A549 treated with CpdA at 1 μM for 4 hours (cell line): ENCODE measurements at places on chromosomes 2 and 18. TPM values are rescaled to one million over a fixed set of nuclear protein-coding genes. Genes with fewer than 3 reads are reported as not detected.

The CNDP1 gene
- total RNA-seq, result not detected in 5 replicates

The CFAP65 gene
- 0.10 to 0.34 TPM (median 0.14 TPM) in 5 replicates for total RNA-seq

The COL4A4 gene
- total RNA-seq, result 0.68 to 1.7 TPM (median 1.4 TPM) in 5 replicates

The UNC50 gene
- total RNA-seq, result 44.5 to 48.3 TPM (median 47.4 TPM) in 5 replicates

The CCL20 gene
- total RNA-seq, result 1.8 to 4.4 TPM (median 2.7 TPM) in 5 replicates

The COLEC12 gene
- 0.03 to 0.07 TPM (median 0.06 TPM) in 3 of 5 replicates, not detected in the others for total RNA-seq

The FMNL2 gene
- 28.1 to 32.7 TPM (median 30.8 TPM) in 5 replicates for total RNA-seq

The LMAN1 gene
- total RNA-seq, result 28.7 to 49.7 TPM (median 31.9 TPM) in 5 replicates

The PROM2 gene
- total RNA-seq, result 0.15 TPM in 1 of 5 replicates, not detected in the others

The CNTNAP5 gene
- total RNA-seq, result not detected in 5 replicates

The BCL2L11 gene
- 6.2 to 11.4 TPM (median 9.0 TPM) in 5 replicates for total RNA-seq

The XDH gene
- total RNA-seq, result 1.1 to 1.7 TPM (median 1.2 TPM) in 5 replicates

The HOXD12 gene
- not detected in 5 replicates for total RNA-seq

The NRP2 gene
- 90.6 to 172 TPM (median 147 TPM) in 5 replicates for total RNA-seq

The FN1 gene
- 143 to 233 TPM (median 162 TPM) in 5 replicates for total RNA-seq

The HK2 gene
- 1.0 to 2.1 TPM (median 1.1 TPM) in 5 replicates for total RNA-seq

The CXCR4 gene
- total RNA-seq, result 0.41 to 1.0 TPM (median 0.55 TPM) in 5 replicates

The CNRIP1 gene
- 1.8 to 3.1 TPM (median 2.3 TPM) in 5 replicates for total RNA-seq

The TMEM182 gene
- total RNA-seq, result 3.1 to 6.2 TPM (median 4.6 TPM) in 5 replicates

The KLHL41 gene
- total RNA-seq, result 0.15 to 0.76 TPM (median 0.45 TPM) in 4 of 5 replicates, not detected in the other

The C1QL2 gene
- 0.09 to 0.18 TPM (median 0.11 TPM) in 4 of 5 replicates, not detected in the other for total RNA-seq

The PDE11A gene
- 0.29 to 0.58 TPM (median 0.43 TPM) in 5 replicates for total RNA-seq

The ERLEC1 gene
- total RNA-seq, result 57.4 to 70.8 TPM (median 61.7 TPM) in 5 replicates

The PLA2R1 gene
- 1.9 to 2.6 TPM (median 2.6 TPM) in 5 replicates for total RNA-seq

The MC4R gene
- not detected in 5 replicates for total RNA-seq

The TTN gene
- total RNA-seq, result under 0.01 to 0.03 TPM (median 0.01 TPM) in 4 of 5 replicates, not detected in the other

The IL36RN gene
- 0.03 to 0.07 TPM (median 0.06 TPM) in 4 of 5 replicates, not detected in the other for total RNA-seq

The KYNU gene
- 311 to 380 TPM (median 336 TPM) in 5 replicates for total RNA-seq

The LAMA3 gene
- 31.7 to 41.0 TPM (median 39.0 TPM) in 5 replicates for total RNA-seq

The DNAJC5G gene
- total RNA-seq, result not detected in 5 replicates

The UPP2 gene
- total RNA-seq, result not detected in 5 replicates

The M1AP gene
- total RNA-seq, result not detected in 5 replicates

The SP140 gene
- total RNA-seq, result 0.14 to 0.29 TPM (median 0.22 TPM) in 4 of 5 replicates, not detected in the other

The ZSWIM2 gene
- not detected in 5 replicates for total RNA-seq

The G6PC2 gene
- total RNA-seq, result not detected in 5 replicates

The NT5C1B gene
- not detected in 5 replicates for total RNA-seq

The AQP12A gene
- not detected in 5 replicates for total RNA-seq

The GLI2 gene
- 18.5 to 27.5 TPM (median 23.5 TPM) in 5 replicates for total RNA-seq

The CYS1 gene
- 0.90 to 1.3 TPM (median 1.1 TPM) in 5 replicates for total RNA-seq

The CD207 gene
- total RNA-seq, result not detected in 5 replicates

The CCDC150 gene
- total RNA-seq, result 4.9 to 8.0 TPM (median 6.4 TPM) in 5 replicates
